Stimulated activated CD8-positive, alpha-beta memory T cell treated with anti-CD3 and anti-CD28 coated beads, Interleukin-4, amount 100 ng/mL, for 4 hours (primary cell): ENCODE measurements at places on chromosomes 6 and 20.

DNA sequence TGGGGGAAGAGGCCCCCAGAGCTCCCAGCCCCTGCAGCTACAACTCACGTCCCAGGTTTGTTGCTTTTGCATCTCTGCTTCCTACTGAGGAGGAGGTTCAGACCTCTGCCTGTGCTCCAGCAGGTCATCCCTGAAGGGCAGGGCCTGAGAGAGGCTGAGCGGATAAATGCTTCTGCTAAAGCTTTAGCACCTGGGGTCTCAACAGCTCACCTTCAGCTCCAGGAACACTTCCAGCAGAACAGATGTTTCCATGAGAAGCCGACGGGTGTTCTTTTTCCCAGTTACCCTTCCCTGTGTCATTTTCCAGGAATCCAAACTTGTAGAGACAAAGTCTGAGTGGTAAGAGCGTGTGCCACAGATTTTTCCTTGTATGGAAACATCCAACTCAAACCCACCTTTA, 208.8 kb downstream of the TBC1D7 start:
- no peak for DNase-seq

GRCh38 chr6:4776131-4776492, at the start of gene CDYL:
Gene CDYL (plus strand): TSS chr6:4776404. CDS start chr6:4776784, 380 bp downstream.
- peak; percentile 77 for DNase-seq

DNA sequence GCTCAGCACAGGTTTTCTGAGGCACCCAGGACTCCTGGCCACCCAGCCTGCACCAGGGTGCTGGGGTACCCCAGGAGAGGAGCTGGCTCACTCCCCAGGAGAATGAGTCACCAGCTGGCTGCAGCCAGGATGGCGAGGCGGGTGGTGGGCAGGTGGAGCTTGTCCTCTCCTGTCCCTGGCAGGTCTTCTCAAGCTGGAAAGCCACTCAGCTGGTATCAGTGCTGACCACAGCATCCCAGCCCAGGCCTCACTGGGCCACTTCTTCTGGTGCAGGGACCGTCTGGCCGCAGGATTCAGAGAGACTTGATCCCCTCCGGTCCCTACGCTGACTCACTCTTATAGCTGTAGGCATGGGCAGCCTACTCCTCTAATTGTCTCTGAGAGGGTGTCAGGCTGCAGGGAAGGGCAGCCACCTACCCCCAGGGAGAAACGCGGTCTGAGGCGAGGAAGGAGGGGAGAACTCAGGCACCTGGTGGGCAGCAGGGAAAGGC, 22.2 kb downstream of the TFEB start:
- DNase-seq = no peak

GRCh38 chr6:21592953-21593352, 598 bp upstream of the SOX4 start:
- DNase-seq = no peak

GRCh38 chr6:47147175-47147727, 105.1 kb upstream of the ADGRF1 start:
- DNase-seq = no peak
